Left cardiac atrium (tissue), 4 donors: ENCODE measurements at places on chromosomes 11 and 22. TPM values are rescaled to one million over a fixed set of nuclear protein-coding genes. Genes with fewer than 3 reads are reported as not detected.

Gene TTC38
- total RNA-seq: 23.1 TPM

Gene MS4A13
- total RNA-seq: not detected

Gene HBG2
- total RNA-seq: not detected

Gene ANKRD49
- total RNA-seq: 6.5 TPM

Gene LYVE1
- 250 TPM for total RNA-seq
